ENCODE measurements at places on chromosomes 12 and 14.
A peak's percentile ranks its signal among the peaks of the same experiment; 100 is the strongest.

DNA sequence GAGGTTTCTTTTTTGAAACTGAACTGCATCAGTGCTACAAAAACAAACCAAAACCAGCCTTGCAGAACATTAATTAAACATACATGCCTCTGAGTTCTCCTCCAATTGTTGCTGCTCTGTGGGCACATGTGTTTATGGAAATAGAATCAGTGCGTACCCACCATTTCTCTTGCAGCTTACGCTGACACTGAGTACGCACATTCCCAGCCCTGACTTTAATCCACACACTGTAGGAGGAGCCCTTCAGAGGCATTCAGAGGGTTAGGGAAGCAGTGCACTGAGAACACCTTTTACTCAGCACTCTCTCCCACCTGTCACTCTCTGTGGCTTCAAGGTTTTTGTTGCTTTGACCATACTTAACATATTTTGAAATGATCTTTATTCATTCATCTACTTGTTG lies 250.5 kb upstream of the PWP1 start:
- DNase-seq = no peak

DNA sequence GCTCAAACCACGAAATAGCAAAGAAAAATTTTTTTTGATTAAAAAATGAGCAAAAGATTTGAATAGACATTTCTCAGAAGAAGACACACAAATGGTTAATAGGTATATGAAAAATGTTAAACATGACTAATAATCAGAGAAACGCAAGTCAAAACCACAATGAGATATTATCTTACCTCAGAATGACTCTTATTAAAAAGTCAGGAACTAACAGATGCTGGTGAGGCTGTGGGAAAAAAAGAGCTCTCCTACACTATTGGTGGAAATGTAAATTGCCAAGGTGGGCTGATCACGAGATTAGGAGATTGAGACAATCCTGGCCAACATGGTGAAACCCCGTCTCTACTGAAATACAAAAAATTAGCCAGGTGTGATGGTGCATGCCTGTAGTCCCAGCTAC lies 315.5 kb upstream of the FLRT2 start:
- no peak for DNase-seq

DNA sequence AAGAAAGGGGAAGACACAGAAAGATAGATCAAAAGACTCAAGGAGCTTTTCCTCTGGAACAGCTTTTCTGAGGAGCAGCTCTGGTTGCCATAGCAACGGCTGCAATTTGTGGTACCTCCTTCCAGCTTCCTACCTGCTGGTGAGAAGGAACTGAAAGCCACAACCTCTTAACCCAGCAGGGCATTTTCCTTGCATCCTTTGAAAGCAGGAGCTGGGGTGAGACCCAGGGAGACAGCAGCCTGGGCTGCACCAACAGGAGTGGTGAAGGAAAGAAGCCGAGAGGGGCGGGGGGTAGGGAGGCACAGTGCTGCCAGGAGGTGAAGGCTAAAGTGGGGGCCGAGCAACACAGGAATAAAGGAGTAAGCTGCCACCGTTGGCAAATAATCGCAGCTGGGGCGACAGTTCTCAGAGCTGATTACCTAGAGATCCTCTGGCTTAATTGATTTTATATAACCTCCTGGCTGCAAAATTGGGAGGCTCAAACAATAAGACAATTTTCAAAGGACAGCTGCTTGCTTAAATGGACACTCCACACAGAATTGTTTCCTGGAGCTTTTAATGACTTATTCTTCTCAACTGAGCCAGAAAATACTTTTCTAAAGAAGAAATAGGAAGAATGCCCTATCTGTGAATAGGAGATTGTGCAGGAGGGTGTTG lies 129.4 kb downstream of the RPAP3 start:
- DNase-seq = no peak

DNA sequence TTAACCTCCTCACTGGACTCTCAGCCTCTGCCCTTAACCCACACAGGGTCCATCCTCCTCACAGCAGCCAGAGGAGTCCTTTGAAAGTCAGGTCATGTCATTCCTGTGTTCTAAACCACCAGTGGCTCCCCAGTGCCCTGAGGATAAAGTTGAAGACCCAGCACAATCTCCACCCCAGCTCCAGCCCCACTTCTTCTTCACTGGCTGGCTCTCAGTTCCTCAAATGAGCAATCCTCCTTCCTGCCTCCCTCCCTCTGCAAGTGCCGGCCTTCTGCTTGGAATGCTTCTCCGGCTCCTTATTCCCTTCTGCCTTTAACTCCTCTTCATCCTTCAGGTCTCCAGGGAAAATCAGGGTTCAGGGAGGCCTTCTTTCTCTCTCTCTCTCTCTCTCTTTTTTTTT lies 32.0 kb upstream of the SPPL3 start:
- no peak for DNase-seq

DNA sequence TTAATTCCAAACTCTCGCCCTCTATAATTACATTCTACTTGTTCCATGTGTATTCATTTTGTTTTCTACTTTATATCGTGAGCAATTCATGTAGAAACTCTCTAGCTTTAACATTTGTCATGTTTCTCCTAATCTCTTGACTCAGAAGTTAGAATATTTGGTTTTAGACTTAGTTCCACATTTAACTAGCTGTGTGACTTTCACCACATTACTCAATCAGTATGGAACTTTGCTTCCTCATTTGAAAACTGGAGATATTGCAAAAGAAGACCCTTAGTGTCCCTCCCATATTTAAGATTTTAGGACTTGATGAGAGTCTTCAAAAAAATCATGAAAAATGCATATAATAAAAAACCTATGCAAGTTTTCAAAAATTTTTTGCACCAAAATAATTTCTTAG lies 447.5 kb downstream of the GXYLT1 start:
- DNase-seq = no peak

- DNase-seq = no peak
Observed at GRCh38 chr12:45223868-45224267, 8.0 kb downstream of the ANO6 start.

DNA sequence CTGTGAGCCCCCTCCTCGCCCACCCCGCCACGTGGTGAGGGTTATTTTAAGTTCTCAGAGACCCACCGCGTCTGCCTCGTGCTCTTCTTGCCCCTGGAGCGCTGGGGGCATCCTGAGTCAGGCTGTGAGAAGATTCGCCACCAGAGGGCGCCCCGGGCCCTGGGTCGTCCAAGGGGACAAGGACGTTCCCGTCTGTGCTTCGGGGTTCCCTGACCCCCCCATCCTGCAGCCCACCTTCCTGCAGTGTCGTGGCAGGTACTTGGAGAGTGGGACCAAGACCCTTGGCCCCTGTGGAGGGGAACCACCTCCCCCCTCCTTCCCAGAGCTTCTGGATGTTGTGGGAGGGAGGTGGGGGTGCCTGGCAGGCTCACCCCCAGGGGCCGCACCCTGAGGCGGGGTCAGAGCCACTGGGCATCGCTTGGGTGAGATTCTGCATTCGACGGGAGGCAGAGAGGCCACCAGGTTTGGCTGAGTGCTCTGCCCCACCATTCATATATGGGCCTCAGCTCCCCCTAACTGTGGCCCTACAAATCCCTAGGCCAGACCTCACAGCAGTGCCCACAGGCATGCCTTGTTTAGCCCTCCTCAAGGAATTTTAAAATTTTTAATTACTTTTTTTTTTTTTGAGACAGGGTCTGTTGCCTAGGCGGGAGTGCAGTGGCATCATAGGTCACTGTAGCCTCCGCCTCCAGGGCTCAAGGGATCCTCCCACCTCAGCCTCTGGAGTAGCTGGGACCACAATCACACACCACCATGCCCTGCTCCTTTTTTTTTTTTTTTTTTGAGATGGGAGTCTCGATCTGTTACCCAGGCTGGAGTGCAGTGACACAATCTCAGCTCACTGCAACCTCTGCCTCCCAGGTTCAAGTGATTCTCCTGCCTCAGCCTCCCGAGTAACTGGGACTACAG lies 17.0 kb downstream of the RHOF start:
- DNase-seq = peak; percentile 96

DNA sequence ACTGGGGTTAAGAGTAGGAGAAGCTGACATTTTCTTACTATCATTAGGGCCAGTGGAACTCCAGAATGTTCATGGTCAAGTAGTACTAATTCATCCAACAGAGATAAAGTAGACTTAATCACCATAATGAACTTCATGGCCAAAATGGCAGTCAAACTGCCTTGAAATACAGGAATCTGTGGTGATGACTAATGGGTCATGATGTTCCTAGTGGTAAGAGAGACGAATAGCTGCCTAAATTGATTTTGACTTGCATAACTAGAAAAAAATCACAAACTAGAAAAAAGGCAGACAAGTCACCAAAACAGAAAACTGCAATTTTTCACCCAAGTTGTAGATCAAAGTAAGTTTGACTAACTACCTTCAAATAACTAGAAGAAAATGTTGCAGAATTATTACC lies 138.5 kb downstream of the MGAT4C start:
- no peak for DNase-seq

GRCh38 chr12:63416788-63417187 lies 251.5 kb downstream of the DPY19L2 start:
- no peak for DNase-seq

DNA sequence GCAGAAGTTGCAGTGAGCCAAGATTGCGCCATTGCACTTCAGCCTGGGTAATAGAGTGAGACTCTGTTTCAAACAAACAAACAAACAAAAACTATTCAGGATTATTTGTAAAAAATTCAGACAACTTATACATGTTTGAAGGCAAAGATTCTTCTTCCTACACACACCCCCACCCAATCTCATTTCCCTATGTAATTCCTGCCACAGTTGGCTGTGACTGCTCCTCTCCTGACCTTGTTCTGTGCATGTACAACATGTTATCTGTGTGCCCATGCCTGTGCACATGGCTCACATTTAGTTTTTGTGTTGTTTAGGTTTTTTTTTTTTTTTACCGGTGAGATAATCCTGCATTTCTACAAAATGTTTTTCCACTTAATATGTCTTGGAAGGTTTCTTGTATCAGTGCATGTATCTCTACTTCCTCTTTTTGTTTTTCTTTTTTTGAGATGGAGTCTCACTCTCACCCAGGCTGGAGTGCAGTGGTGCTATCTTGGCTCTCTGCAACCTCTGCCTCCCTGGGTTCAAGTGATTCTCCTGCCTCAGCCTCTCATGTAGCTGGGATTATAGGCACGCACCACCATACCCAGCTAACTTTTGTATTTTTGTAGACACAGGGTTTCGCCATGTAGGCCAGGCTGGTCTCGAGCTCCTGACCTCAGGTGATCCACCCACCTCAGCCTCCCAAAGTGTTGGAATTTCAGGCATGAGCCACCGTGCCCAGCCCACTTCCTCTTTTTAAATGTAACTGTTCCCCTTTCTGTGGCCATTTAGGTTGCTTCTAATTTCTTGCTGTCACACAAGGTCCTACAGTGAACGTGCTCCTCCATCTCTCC lies 8.7 kb downstream of the CFAP251 start:
- DNase-seq = no peak

DNA sequence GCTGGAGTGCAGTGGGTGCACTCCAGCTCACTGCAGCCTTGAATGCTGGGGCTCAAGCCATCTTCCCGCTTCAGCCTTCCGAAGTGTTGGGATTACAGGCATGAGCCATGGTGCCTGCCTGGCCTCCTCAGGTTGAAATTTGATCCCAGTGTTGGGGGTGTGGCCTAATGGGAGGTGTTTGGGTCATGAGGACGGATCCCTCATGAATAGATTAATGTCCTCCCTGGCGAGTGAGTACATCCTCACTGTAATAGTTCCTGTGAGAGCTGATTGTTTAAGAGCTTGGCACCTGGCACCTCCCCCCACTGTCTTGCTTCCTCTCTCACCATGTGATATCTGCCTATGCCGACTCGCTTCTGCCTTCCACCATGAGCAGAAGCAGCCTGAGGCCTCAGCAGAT lies 84.7 kb downstream of the TSPAN9 start:
- DNase-seq = no peak

DNA sequence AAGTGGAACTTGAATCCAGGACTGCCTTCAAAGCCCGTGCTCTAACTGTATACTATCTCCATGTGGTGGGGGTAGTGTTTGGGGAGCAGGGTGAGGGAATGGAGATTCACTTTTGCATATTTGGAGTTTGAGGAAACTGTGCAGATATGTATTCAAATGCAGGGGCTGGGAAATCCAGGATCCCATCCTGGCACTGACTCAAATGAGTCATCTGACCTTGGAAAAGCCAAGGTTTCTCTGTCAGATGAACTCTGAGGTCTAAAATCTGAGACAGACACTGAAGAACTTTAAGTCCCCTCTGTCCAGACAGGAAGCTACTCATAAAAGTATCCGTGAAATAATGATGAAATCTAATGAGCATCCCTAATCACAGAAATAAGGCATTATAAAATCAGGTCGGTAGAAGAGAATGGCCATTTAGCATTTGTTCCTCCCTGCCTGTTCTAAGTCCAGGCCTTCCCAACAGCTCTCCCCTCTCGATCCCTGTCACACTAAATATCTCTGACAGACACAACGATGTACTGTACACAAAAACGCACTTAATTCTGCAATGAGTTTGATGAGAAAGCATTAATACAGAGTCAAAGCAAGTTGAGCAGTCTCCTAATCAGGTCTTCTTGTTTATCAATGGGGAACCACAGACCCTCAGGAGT lies 14.4 kb downstream of the NIN start:
- no peak for DNase-seq

DNA sequence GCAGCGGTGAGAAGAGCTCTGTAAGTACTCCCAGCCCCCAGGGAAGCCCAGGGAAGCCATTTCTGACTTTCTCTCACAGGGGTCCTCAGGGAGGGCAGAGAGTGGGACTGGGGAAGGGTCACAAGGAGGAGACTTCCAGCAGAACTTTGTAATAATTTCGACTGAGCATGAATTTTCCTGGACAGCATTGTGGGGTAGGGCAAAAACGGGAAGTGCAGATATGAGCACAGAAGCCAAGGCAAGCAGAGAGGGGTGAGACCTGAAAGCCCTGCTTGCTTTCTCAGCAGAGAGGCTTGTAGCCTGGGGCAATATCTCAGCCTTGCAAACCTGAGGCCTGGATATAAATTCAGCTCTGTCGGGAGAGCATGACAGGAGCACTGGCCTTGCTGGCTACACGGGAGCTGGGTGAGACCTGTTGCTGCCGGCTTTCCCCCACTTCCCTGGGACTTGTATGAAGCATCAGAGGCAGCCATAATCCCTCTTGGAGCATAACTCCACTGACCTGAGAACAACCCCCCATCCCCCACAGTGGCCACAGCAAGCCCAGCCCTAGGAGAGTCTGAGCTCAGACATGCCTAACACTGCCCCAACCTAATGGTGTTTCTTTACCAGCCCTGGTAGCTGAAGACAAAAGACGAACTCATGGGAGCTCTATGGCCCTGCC lies 9.8 kb upstream of the IQSEC3 start:
- no peak for DNase-seq

GRCh38 chr12:67996347-67996746 lies 7.1 kb downstream of the IFNG-AS1 start:
- DNase-seq = no peak

DNA sequence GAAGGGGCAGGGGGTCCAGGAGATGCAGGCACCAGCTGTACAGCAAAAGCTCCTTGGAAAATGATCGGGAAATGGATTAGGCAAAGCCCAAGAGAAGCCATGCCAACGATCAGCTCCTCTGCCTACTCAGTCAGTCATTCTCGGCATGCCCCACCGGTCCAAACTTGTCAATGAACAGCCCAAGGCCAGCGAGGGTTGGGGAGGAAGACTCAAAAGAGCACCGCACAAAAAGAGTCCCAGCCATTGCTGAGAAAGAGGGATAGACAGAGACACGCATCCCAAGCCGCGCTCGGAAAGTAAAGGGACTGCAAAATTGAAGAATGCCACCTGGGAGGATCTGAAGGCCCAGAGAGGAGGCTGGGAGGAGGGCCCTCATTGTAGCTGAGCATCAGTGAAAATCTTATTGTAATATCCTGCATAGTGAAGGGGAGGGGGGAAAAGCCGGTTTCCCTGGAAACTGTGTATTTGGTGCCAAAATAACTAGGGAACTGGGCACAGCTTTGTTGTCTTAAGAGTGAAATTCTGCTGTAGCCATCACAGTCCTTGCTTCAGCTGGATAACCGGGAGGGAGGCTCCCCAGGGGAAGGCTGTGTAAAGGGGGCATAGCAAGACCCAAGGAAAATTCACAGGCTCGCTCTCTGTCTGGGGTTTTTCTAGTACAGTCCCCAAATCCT lies 4.7 kb downstream of the KDM2B start:
- no peak for DNase-seq
